ENCODE measurements at places on chromosomes 11 and 22.
A peak's percentile ranks its signal among the peaks of the same experiment; 100 is the strongest.

DNA sequence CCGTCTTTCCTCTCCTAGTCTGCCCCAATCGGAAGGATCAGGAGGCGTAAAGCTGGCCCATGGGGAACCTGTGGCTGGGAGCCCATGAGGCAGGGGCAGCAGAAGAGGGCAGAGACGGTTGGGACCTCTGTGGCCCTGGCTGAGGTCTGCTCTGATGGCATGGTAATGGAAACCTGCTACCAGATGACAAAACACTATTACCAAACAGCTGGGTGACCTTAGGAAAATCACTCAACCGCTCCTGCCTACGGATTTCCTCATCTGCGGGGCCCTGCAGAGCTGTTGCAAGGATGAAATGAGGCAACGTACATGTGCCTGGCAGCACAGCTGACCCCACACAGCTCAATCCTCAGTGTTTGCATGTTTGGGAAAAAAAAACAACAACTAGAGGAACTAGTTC, 4.6 kb downstream of the AP5B1 start:
- DNase-seq, result no peak
- H3K27me3 ChIP-seq, result no peaks in the 10 kb centered on the region
- peaks cover 9% of the 10 kb centered on the region for H3K4me1 ChIP-seq
- H3K27ac ChIP-seq, result no peak overlapping the region
- no peak overlapping the region for H3K4me3 ChIP-seq

- no peaks in the 10 kb centered on the region for H3K4me1 ChIP-seq
- H3K36me3 ChIP-seq, result no peaks in the 10 kb centered on the region
- no peak overlapping the region for H3K4me3 ChIP-seq
These were observed 420.6 kb upstream of the CNTN5 start for GRCh38 chr11:98600103-98600502.

- H3K27ac ChIP-seq, result no peak overlapping the region
- H3K27me3 ChIP-seq, result no peaks in the 10 kb centered on the region
- H3K4me1 ChIP-seq, result no peaks in the 10 kb centered on the region
- DNase-seq, result no peak
These were observed 87.5 kb downstream of the PRMT3 start for GRCh38 chr11:20474882-20475517.

DNA sequence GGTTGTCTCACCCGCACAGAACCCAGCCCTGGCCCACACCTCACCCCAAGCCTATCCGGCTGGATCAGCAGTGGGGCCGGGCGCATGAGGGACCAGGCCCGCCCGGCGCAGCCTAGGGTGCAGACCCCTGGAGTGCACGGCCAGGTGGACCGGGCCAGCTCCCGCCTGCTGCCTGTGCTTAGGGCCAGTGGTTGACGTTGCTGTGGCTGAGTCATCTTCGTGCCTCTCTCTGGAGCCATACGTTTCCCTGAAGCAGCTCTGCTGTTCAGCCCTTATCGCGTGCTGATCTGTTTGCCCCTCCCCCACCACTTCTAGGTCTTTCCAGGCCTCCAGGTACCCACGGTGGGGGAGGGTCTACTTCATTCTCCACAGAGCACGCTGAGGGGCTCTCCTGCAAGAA, 39.5 kb downstream of the CDKN1C start:
- no peaks in the 10 kb centered on the region for H3K27me3 ChIP-seq
- H3K4me3 ChIP-seq, result no peak overlapping the region
- no peaks in the 10 kb centered on the region for H3K36me3 ChIP-seq
- no peaks in the 10 kb centered on the region for H3K4me1 ChIP-seq
- no peak for DNase-seq

GRCh38 chr11:117532568-117532967, 204.9 kb downstream of the CEP164 start:
- H3K4me1 ChIP-seq, result no peaks in the 10 kb centered on the region
- no peak for DNase-seq
- H3K36me3 ChIP-seq, result no peaks in the 10 kb centered on the region
- H3K4me3 ChIP-seq, result no peak overlapping the region
- H3K27ac ChIP-seq, result no peak overlapping the region
- no peaks in the 10 kb centered on the region for H3K27me3 ChIP-seq

DNA sequence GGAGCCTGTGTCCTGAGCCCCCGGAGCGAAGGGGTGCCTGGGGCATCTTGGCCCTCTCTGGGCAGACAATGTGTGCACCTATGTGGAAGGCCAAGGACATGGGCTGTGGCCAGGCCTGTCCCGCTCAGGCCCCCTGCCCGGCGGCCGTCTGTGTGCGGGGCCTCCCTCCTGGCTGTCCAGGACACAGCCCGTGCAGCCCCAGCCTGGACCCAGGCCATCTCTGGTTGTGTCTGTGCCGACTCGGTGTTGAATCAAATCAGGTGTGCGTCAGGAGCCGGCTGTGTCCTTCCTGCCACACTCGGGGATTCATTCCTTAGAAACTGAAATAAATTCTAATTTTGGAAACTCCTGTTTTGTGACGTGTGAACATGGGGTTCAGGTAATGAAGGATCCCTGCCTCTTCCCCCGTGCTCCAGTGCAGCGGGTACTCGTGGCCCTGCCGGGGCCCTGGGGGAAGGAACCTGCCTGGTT, 1.5 kb upstream of the SELENOO start:
- H3K4me3 ChIP-seq, result peak overlapping the region; percentile 76
- H3K4me1 ChIP-seq, result peaks cover 14% of the 10 kb centered on the region
- DNase-seq, result no peak
- no peaks in the 10 kb centered on the region for H3K27me3 ChIP-seq

DNA sequence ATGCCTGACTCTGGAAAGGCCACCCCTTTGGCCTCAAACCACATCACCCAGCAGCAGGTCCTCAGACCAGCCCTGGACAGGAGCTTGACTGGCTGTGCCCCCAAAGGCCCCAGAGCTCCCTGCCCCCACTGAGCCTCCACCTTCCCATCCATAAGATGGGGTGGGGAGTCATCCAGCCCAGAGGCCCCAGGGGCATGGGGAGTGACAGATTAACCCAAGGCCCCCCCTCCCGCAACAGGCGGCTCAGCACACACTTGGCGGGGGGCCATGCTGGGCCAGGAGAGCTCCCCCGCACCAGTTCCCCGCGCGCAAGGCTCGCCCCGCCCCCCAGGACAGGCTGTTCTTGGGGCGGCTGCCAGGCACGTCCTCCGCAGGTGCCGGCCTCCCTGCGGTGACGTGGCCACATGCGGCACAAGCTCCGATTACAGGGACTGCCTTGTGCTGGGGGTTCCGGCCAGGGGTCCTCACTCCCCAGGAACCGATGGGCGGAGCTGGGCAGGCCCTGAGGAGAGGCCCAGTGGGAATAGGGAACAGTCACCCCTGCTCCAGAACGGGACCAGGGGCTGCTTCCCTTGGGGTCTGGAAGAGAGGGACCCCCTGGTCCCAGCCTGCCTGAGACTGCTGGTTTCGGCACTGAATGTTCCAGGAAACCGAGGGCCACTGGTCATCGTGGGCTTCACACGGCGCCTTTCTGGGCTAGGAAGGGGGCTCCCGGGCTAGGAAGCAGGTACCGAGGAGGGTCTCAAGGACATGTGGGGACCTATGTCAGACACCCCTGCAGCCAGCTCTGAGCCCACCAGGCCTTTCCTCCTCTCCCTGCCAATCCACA, 5.1 kb upstream of the CDKN1C start:
- H3K4me3 ChIP-seq, result no peak overlapping the region
- H3K27me3 ChIP-seq, result no peaks in the 10 kb centered on the region
- H3K27ac ChIP-seq, result no peak overlapping the region
- no peak for DNase-seq
- H3K4me1 ChIP-seq, result peaks cover 3% of the 10 kb centered on the region
- no peaks in the 10 kb centered on the region for H3K36me3 ChIP-seq

DNA sequence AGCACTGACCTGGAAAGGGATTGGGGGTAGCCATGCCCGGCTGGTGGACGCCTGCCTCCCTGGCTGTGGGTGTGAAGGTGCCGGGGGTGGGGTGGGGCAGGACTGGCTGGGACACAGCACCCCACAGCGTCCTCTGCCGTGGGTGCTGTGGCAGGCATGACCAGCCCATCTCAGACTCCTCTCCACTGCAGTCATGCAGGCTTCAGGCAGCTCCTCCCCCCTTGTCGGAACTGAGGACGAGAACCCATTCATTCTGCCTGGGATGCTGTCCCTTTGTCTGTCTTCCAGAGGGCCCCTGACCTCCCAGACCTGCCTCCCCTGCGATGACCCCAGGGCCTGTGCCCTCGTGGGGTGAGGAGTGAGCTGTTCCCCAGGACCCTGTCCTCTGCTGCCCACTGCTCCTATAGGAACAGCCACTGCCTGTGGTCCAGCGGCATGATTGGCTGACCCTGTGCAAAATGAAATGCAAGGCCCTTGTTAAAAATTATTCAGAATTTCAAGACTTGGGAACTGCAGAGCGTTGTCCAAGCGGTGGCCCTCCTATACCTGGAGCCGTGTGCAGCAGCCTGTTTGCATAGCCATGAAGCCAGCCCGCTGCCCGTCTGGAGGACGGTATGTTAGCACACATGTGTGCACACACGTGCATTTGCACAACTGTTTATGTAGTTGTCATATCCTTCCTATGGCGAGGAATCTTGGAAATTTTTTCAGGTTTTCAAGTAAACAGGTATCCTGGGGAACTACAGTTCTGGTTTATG, 1122.3 kb downstream of the BRD1 start:
- H3K4me3 ChIP-seq, result no peak overlapping the region
- DNase-seq, result no peak
- H3K36me3 ChIP-seq, result peaks cover 13% of the 10 kb centered on the region
- no peak overlapping the region for H3K27ac ChIP-seq

- DNase-seq, result no peak
- H3K4me1 ChIP-seq, result no peaks in the 10 kb centered on the region
- no peak overlapping the region for H3K27ac ChIP-seq
These were observed 191.7 kb downstream of the TBC1D22A start for GRCh38 chr22:46953968-46954765.

DNA sequence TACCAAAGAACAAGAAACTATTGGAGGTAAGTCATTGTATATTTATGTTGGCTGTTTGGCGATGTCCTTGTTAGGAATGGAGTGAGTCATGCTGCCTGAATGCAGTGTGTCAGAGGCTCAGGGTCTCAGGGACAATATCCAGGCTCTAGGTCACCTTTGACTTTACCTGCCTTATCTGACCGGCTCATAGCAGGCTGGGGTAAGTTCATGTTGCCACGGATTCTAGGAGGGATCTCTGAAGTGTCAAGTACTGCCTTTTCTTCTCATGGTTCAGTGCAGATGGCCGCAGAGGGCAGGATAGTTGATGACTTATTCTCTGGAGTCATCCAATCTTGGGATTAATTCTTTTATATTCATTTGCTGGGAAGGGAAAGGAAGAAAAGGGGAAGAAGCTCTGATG, 53.2 kb downstream of the SPON1 start:
- H3K36me3 ChIP-seq, result no peaks in the 10 kb centered on the region
- no peaks in the 10 kb centered on the region for H3K4me1 ChIP-seq
- peak overlapping the region; percentile 84 for H3K27ac ChIP-seq
- no peak for DNase-seq
- H3K27me3 ChIP-seq, result no peaks in the 10 kb centered on the region

DNA sequence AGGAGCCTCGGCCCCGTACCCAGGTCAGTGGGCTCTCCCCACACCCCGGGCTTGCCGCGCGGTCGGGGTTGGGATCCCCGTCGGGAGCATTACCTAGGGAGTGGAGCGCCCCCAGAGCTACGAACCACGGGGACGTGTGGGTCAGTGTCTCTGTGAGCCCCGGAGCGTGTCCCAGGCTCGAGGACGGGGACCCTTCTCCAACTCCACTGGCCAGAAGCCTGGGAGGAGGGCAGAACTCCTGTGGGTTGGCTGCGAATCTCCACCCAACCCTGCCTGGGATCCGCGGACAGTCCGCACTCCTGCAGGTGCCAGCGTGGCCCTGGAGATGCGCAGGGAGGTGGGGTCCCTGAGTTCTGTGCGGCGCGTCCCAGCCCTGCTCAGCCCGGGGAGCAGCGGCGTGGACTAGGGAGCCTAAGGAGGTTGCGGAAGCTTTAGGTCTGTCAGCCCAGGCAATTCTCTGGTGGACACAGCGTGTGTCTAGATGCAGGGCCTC, 346 bp downstream of the PPFIBP2 start:
- no peaks in the 10 kb centered on the region for H3K36me3 ChIP-seq
- no peaks in the 10 kb centered on the region for H3K27me3 ChIP-seq
- no peak for DNase-seq
- peak overlapping the region; percentile 94 for H3K27ac ChIP-seq

GRCh38 chr22:45945621-45946106, 31.3 kb downstream of the WNT7B start:
- DNase-seq, result no peak
- H3K27ac ChIP-seq, result no peak overlapping the region
- H3K27me3 ChIP-seq, result no peaks in the 10 kb centered on the region
- no peaks in the 10 kb centered on the region for H3K4me1 ChIP-seq

DNA sequence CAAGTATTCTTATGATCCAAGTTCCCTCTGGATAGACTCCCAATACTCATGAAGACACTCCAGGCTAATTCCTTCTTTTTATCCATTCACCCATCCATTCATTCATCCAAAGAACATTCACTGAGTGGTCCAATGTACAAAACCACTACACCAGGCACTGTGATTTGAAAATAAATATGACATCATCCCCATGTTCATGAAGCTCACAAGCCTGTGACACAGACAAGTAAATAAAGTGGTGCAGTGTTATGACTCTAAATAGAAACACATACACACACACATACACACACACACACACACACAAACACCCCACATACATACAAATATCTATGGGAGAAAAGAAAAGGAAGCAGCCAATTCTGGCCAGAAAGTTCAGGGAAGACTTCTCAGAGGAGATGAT, 35.5 kb downstream of the MTMR2 start:
- DNase-seq, result no peak
- peaks cover 21% of the 10 kb centered on the region for H3K36me3 ChIP-seq
- no peak overlapping the region for H3K27ac ChIP-seq
- H3K4me3 ChIP-seq, result no peak overlapping the region
- no peaks in the 10 kb centered on the region for H3K4me1 ChIP-seq
- no peaks in the 10 kb centered on the region for H3K27me3 ChIP-seq

GRCh38 chr22:20160041-20160440, 9.2 kb upstream of the CCDC188 start:
- no peaks in the 10 kb centered on the region for H3K36me3 ChIP-seq
- no peak overlapping the region for H3K4me3 ChIP-seq
- no peak overlapping the region for H3K27ac ChIP-seq
- DNase-seq, result no peak
- no peaks in the 10 kb centered on the region for H3K27me3 ChIP-seq
- H3K4me1 ChIP-seq, result no peaks in the 10 kb centered on the region

DNA sequence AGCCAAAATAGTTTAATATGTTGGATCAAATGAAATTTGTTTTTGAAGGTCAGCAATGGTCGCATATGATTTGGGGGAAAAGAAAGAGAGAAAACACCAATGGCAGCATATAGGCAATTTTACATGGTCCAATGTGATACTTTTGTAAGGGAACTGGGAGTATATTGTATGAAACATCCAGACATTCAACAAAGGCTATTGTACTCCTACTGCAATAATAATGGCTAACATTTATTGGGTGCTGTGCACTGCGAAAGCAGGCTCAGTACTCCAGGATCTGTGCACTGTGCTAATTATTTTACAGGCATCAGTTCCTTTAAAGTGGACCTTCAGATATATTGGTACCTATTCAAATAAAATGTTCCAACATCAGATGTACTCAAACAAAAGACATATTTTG, 5.9 kb upstream of the OR10V1 start:
- no peaks in the 10 kb centered on the region for H3K4me1 ChIP-seq
- no peaks in the 10 kb centered on the region for H3K36me3 ChIP-seq
- no peak overlapping the region for H3K27ac ChIP-seq
- H3K27me3 ChIP-seq, result no peaks in the 10 kb centered on the region
- no peak for DNase-seq

- H3K4me1 ChIP-seq, result no peaks in the 10 kb centered on the region
- H3K27me3 ChIP-seq, result no peaks in the 10 kb centered on the region
- H3K36me3 ChIP-seq, result no peaks in the 10 kb centered on the region
- no peak overlapping the region for H3K4me3 ChIP-seq
- no peak for DNase-seq
These were observed 14.8 kb downstream of the FSHB start for GRCh38 chr11:30245621-30246020.

- H3K36me3 ChIP-seq, result peaks cover 13% of the 10 kb centered on the region
- peak overlapping the region; percentile 3 for H3K4me3 ChIP-seq
- no peak for DNase-seq
- peaks cover 46% of the 10 kb centered on the region for H3K4me1 ChIP-seq
- H3K27ac ChIP-seq, result peak overlapping the region; percentile 92
These were observed 3.5 kb downstream of the CBX7 start for GRCh38 chr22:39148727-39149535.

Data from ascending aorta (tissue), 2 donors.